ENCODE measurements at places on chromosomes 11 and 22. TPM values are rescaled to one million over a fixed set of nuclear protein-coding genes. Genes with fewer than 3 reads are reported as not detected.

Gene MB
- polyA plus RNA-seq = 6.9 TPM

Gene CECR2
- 0.31 TPM for polyA plus RNA-seq

Gene OR6T1
- polyA plus RNA-seq = not detected

Gene PRRG4
- polyA plus RNA-seq = 1.9 TPM

Gene GPR83
- not detected for polyA plus RNA-seq

Gene RPL3
- polyA plus RNA-seq = 3,478 TPM

Gene POU2AF1
- polyA plus RNA-seq = 7.0 TPM

Gene SERGEF
- 73.5 TPM for polyA plus RNA-seq

Gene KRTAP5-7
- polyA plus RNA-seq = 0.10 TPM

Gene APOA1
- 10.5 TPM for polyA plus RNA-seq

Gene INS
- polyA plus RNA-seq = not detected

Gene DEUP1
- not detected for polyA plus RNA-seq

DNA sequence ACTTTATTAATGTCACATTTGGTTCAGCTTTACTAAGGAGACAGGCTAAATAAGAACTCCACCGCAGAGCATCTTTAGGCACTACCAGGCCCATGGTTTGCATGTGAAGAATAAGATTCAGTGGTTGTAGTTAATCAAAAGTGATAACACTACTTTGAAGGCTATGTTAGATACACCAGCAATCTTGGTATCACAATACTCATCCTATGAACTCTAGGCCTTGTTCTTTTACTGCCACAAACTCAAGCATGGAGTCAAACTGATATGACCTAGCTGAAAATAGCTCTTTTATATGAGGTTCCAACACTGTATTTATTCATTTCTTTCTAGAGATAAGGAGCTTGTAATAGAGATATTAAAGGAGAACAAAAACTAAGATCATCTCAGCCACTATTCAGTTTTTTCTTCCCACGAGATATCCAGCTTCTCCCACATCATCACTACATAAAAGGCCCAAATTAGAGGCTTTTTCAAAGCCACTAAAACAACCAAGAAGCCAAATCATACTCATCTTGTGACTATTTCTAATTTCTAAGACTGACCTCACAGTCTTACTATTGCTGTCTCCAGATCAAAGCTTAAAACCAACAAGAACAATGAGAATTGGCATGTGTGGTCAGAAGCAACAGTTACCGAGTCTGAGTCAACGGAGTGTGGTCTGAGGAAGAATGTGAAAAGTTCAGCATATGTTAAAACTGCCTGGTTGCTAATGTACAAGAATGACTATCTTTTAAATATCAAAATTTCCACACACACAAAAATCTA is 25.1 kb upstream of the GUCY1A2 start:
- no peak for DNase-seq

- peak; percentile 94 for DNase-seq
These were observed 63.9 kb downstream of the MYO7A start for GRCh38 chr11:77191823-77192495.

GRCh38 chr22:35988030-35988429 is 40.6 kb downstream of the RBFOX2 start:
- no peak for DNase-seq

DNA sequence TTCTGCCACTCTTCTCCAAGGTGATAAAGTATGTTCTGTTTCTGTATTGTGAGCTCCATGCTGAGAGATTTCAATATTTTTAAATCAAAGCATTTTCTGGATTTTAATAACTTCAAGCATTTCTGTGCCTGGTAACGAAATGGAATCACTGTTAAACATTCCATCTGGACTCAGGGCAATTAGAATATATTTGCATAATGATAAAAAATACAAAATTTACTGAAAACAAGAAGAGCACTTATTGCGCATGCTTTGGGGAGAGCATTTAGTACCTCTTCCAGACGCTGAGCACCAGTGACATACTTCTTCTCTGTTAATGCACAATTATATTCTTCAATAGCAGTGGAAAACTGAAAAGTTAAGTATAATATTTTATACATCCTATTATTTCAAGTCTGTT is 13.3 kb downstream of the ZW10 start:
- DNase-seq = no peak

DNA sequence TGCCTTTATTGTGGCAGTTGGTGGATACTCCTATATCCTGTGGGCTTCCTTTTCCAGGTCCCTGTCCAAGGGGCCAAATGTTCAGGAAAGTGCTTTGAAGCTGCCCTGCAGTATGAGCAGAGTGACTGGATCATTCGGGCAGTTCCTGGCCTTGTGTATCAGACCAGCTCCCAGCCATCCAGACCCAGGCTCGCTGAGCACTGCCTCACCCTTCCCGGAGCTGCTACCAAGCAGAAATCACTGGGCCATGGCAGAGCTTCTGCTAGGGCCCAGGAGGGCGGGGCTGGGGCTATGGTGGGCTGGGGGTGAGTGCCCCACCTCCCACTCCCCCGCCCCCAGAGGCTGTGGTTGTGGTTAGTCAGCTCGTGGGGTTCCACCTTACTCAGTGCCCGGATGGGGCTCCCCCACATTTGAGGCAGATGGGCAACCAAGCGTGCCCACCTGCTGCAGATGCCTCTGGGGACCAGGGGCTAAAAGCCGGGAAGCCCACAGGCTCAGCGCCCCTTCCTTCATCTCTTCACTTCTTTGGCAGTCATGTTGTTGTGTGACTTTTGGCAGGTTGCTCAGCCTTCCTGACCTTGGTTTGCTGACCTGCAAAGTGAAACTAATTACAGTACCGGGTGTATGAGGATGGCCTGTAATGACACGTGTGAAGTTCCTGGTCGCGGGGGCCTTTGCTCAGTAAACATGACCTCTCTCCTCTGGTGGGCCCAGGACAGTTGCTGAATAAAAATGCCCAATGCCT is 2.1 kb upstream of the LRRC32 start:
- DNase-seq = peak; percentile 41

GRCh38 chr11:73273222-73273895 is 1.2 kb downstream of the P2RY6 start:
- DNase-seq = peak; percentile 15

GRCh38 chr22:45455212-45455611 is 41.7 kb downstream of the RIBC2 start:
- no peak for DNase-seq

GRCh38 chr11:5712507-5712906 is 22.9 kb downstream of the TRIM22 start:
- no peak for DNase-seq

DNA sequence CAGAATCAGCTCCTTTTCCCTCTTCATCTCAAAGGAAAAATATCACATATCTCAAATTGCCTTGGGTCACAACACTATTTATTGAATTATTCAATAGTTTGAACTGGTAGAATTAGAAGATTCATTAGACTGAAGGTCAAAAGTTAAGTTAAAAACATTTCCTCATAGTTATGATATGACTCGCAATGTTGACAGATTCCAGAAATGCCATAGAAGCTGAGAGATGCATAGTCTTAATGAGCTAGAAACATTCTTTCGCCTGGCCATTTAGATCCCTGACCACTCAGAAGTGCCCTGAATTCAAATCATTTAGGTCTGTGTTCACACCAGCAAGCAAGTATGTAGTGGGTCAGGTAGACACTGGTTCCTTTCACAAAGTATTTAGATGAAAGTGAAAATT is 44.4 kb downstream of the FAT3 start:
- no peak for DNase-seq

DNA sequence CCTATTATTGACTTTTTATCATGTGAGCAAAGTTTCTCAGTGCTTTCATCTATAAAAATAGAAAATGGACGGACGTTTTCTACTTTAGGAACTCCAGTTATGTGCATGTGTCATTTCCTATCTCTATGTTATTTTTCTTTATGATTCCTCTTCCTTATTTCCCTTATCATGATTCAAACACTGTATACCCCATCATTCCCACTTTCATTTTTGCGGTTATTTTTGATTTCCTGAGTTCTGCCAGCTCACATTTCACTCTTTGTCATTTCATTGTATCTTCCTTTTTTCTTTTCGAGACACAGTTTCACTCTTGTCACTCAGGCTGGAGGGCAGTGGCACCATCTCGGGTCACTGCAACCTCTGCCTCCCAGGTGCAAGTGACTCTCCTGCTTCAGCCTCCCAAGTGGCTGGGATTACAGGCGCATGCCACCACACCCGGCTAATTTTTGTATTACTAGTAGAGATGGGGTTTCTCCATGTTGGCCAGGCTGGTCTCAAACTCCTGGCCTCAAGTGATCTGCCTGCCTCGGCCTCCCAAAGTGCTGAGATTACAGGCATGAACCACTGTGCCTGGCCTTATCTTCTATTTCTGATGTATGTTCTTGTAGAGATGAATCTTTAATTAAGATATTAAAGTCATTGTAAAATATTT is 21.5 kb downstream of the C11orf58 start:
- DNase-seq = no peak

DNA sequence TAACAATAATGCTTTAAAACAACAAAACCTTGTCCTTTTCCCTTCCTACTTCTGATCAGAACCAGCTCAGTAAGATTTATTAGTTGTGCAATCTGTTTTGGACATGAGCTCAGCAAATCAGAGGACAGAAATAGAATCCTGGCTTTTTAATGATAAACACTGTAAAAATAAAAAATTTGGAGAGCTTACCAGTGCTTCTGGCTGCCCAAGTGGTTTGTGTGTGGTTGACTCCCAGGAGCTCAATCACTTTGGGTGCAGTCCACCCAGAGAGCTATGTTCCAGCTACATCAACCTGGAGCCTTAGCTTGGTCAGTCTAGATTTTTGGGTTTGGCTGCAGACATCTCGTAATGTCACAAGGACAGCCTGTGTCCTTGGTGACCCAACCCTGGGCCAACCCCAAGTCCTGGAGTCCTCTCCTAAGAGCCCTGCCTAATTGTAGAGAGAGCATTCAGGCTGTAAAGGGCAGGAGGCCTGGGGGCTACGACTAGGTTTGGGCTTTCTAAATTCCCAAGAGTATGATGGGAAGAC is 28.5 kb downstream of the CD44 start:
- no peak for DNase-seq

DNA sequence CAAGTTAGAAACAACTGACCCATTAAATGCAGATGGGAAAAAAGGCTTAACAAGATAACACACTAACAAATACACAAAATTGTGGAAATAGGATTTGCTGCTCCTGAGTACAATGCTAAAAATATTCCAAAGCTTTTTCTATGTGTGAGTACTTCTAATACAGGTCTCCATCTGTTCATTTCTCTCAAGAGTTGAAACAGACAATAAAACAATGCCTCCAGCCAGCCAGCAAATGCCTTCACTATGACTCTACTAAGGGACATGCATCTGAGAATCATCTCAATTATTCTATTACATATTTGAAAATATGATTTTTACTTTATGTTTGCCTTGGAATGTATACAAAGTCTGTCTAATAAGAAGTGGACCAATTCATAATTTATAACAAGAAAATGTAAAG is 119.0 kb downstream of the CADM1 start:
- DNase-seq = no peak

GRCh38 chr22:44685384-44686056 is 16.5 kb upstream of the PRR5 start:
- peak; percentile 70 for DNase-seq

DNA sequence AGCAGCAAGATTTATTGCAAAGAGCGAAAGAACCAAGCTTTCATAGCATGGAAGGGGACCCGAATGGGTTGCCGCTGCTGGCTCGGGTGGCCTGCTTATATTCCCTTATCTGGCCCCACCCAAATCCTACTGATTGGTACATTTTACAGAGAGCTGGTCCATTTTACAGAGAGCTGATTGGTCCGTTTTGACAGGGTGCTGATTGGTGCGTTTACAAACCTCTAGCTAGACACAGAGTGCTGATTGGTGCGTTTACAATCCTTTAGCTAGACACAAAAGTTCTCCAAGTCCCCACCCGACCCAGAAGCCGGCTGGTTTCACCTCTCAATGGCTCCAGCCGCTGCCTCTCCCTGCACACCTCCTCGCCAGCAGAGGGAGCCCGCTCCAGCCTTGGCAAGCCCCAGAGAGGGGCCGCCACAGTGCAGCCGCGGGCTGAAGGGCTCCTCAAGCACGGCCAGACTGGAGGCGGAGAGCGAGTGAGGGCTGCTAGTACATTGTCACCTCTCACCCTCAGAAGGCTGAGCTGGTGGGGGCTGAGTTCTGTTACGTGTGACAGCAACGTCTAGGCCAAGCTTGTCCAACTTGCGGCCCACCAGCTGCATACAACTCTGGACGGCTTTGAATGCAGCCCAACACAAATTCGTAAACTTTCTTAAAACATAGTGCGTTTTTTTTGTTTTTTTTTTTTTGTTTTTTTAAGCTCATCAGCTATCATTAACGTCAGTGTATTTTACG is 8.7 kb downstream of the PTH start:
- peak; percentile 60 for DNase-seq

DNA sequence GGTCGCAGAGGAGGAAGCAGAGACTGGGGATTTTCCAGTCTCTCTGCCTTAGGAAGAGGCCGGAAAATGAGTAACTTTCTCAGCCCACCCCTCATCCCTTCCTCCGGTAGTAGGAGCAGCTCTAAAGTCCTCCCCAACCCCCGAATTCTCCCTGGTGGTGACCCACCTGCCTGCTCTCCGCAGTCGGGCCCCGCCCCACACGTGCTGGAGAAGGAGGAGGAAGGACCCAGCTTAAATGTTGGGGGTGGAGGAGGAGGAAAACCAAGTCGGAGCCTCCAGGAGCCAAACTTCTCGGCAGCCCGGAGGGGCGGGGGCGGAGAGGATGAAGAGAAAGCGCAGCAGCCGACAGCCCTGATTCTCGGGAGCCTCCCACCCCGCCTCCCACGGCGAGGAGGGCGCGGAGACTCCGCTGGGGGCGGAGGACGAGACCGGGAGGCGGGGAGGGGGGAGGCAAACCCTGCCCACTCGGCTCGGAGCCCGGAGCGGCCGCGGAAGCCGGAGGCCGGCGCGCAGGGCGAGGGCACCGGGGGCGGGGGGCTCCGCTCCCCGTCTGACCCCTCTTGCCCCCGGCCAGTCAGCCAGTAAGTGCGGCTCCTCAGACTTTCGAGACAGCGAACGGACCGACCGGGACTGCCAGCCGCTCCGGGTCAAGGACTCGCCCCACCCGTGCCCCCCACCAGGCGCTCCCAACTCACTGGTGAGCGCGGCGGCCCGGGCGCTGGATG is at the start of gene TPBGL:
Gene TPBGL (plus strand): TSS at position 464 of the 725 bp plus-strand sequence. CDS start 276 bp downstream, outside the sequence.
- DNase-seq = peak; percentile 23

DNA sequence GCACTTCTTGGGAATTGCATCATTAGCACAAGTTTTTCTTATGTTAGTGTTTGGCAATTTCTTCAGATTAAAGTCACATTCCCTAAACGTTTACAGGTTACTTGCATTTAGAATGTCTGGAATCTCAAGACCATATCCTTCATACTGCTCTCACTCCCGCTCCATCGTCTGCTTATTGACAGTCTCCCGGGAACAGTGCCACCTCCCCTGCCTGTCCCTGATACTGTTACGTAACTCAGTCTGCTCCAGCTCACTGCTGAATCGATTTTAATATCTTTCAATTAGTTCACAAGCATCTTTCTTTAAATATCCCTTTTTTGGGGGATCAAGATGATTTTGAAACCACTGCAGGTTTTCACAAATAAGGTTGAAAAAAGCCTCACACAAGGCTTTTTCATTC is 48.2 kb downstream of the GLYATL2 start:
- peak; percentile 51 for DNase-seq

All from stomach (tissue), 19 donors.